HS-27A (cell line): ENCODE measurements at places on chromosomes 4 and X.

DNA sequence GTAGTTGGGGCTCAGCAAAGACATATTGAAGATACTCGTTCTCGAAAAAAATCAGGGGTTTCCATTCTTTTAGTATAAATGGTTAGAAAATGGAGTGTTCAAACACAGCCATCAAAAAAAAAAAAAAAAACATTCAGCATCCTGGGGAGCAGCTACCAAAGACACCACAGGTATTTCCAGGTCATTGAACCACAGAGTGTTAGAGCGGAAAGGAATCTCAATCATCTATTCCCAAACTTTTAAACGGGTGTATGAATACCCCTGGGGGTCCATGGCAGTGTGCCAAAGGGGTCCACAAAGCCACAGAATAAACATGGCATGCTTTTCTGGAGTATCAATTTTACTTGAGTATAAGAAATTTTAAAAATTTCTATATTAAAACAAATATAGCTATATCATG is 6.9 kb upstream of the FGF16 start:
- DNase-seq: no peak

DNA sequence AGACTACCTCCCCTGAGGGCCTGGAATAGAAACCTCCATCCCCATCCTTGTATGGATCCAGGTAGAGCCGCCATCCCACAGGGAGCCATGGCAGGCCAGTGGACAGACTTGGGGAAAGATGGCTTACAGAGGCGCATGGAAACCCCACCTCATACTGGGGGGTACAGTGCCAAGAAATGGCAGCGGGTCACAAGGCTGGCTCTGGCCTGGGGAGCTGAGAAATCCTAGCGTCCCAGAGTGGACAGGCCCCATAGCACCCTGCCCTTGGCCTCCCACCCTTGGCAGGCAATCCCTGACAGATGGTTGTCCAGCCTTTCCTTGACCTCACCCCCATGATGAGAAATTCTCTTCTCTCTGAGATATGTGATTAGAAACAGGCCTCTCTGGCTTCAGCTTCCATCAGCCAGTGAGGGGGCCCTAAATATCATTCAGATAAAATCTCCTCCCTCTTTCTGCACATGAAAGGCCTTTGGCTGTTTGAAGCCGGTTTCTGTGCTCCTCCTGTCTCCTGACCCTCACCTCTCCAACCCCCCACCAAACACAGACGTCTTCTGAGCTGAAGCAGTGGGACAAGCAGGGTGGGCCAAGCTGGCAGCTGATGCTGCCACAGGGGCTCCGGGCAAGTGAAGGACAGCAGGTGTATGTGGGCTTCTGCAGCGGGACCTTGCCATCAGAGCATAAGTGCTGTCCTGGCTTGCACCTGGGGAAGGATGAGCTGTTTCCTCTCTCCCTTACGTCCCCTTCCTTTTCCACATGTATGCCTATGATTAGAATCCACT is 204.4 kb upstream of the MAMLD1 start:
- no peak for DNase-seq

- DNase-seq: no peak
Measured at GRCh38 chr4:139961344-139961946, 192.5 kb downstream of the MAML3 start.

- DNase-seq: no peak
Measured at GRCh38 chr4:29467044-29467717, 1253.0 kb upstream of the PCDH7 start.

DNA sequence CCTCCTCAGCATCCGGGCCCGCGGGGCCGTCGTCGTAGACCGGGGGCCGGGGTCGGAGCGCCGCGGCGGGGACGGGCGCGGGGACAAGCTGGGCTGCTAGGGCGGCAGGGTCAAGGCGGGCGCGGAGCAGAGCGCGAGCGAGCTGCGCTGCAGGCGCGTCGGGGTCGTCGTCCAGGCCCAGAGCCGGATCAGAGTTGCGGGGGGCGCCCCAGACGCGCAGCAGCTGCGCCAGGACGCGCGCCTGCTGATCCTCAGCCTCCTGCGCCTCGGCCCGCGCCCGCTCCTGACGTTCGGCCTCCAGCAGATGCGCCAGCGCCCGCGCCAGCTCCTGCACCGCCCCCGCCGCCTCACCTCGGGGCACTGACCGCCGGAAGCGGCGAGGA is 3.5 kb downstream of the PCSK1N start:
- DNase-seq: no peak
